ENCODE measurements at places on chromosomes 5 and 9.

DNA sequence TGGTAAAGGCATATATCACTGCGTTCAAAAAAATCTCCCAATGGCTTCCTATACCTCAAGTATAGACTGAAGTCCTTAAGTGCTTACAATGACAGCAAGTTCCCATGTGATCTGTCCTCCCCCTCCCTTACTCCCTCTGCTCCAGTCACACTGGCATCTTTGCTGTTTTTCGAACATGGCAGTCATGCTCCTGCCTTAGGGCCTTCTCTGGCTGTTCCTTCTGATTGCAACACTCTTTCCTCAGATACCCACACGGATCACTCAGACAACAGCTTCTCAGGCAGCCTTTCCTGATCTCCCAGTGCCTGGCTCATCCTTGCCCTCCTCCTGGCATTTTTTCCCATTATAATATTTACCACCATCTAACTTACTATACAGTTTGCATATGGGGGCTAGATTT is 232.8 kb downstream of the ARHGEF28 start:
- DNase-seq = no peak

DNA sequence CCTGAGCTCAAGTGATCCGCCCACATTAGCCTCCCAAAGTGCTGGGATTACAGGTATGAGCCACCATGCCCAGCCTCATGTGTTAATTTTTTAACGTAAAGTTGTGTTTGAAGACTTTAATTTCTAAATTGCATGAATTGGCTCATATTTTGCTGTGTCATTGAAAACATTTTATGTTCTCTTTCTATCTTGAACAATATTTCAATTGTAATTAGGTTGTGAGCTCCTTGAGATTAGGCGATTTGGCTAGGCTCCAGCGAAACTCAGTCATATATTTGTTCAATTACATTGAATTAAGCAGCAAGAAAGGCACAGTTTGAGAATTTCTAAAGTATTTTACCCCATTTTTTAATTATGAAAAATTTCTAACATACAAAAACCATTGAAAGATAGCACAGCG is 34.0 kb downstream of the GAPVD1 start:
- no peak for DNase-seq

GRCh38 chr5:168217497-168217896 is 73.9 kb upstream of the WWC1 start:
- DNase-seq = no peak

DNA sequence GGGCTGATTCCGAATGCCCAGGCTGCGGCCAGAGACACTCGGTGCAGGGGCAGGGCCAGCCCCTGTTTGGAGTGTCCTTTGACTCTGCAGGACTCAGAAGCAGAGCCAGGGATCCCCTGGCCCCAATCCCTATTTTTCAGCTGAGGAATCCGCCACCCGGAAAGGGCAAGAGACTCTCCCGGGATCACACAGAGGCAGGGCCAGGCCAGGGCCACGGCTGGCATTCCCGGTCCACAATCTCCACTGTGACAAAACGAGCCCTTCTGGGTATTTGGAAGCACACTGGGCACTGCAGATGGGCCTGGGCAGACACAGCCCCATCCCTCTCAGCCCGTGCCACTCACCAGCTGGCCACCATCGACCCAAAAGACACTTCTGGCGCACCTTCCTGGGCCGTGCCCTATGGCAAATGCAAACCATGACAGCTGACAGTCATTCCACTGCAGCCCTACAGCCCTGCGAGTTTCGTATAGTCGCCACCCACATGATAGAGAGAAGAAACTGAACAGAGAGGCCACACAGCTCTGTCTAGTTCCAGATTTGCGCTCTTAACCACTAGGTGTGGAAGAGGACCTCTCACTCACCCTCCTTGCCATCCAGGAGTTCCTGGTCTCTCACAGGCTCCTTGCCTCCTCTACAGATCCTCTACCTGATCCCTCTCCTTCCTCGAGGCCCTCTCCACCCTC is 13.3 kb downstream of the NR5A1 start:
- DNase-seq = no peak

GRCh38 chr9:87855061-87855460 is 27.6 kb upstream of the SPATA31E1 start:
- no peak for DNase-seq

DNA sequence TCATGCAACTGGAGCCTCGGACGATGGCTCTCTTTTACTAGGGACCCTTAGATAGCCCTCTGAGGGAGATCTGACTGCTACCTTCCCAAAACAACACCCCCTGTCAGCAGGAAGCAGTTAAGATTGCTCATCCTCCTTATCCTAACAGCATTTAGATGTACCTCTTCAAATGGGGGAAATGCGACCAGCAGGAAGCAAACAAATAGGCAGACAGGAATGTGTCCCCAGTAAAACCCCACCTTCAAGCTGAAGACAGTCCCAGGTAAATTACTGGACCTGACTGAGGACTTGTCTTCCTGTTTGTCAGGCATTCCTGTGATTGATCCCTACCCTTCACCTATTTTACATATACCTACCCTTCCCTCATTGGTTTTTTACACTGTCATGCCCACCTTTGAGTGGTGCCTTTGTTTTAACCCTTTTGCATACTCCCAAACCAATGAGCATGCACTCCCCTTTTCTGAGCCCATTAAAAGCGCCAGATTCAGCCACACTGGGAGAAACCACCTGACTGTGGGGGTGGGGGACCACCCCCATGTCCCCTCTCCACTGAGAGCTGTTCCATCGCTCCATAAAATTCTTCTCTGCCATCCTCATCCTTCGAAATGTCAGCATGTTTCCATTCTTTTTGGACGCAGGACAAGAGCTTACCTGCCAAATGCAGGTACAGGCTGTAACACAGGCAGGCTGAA is 954.0 kb upstream of the CDH6 start:
- no peak for DNase-seq

GRCh38 chr5:168875832-168876231 is 296.7 kb upstream of the PANK3 start:
- no peak for DNase-seq

- DNase-seq = no peak
These were observed 19.2 kb downstream of the WNK2 start for GRCh38 chr9:93203026-93203717.

Measured in stimulated activated CD4-positive, alpha-beta T cell treated with anti-CD3 and anti-CD28 coated beads, TNF-alpha, amount 100 ng/mL, for 1 hour (primary cell).